DMS153 (cell line): ENCODE measurements at places on chromosomes 5 and 9.

DNA sequence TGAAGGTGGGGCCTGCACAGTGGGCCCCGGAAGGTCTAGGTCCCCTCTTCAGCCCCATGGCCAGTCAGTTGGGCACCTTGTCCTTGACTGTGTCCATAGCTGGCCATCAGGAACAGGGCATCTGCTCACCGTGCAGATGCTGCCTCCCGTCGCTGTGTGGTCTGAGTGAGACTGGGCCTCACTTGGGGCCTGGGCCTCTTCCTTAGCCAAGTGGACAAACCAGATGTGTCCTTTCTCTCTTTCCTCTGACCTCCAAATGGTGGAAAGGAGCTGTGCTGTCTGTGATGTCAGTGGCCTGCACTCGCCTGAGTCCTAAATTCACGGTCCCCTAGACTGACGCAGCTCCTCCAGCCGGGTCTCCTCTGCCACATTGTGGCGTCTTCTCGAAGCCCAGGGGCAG is 114.5 kb downstream of the COL5A1 start:
- no peak for DNase-seq

DNA sequence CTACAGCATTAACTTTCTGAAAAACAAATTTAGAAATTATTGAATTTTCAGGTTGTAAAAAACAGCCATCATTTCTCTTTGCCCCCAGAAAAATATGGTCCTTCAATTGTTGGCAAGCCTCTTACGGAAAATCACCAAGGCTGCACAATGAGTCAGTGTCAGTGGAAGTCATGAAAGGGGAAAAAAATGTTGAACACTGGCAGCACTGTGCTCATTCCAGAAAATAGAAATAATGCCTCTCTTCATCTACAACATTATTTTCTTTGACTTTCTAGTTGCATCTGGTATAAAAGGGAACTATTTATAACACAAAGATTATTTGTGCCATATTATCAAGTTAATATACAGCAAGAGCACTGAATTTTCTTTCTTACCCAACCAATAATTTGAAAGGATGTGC is 26.7 kb upstream of the STK32A start:
- no peak for DNase-seq

GRCh38 chr9:125784286-125785049 is 37.3 kb downstream of the PBX3 start:
- no peak for DNase-seq

DNA sequence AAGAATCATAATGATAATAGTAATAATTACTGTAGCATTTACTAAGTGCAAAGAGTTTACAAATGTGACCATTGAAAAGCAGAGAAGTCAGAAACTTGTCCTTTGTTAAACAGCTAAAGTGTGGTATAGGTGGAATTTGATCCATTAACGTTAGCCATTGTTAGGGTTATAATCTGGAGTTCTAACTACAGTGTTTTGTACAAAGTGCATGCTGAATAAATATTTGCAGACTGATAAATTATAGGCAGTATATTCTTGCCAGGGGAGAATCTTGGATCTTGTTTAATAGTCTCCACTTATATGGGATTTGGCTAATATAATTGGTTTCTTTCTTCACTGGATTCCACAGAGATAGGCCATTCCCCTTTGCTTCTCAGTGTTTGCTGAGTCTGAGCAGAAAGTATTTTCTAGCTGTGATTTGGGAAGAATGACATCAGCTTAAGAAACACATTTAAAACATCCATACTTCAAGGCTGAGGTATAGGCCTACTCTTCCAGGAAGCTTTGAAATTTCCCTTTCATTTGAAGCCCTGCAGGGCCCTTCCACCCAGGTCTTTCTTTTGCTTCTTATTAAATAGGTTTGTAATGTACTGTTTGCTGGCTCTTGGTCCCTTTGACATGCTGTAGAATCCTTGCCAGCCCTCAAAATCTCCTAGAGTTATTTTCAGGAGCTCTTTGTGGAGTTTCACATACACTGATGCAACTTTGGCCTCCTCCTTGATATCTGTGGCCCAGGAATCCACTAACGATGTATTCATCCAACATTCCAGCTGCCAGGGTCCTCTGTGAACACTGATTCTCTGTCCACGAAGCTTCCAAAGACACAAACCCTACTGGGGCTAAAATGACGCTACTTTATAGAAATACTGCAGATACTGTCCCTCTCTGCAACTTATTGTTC is 51.4 kb downstream of the ATP10B start:
- no peak for DNase-seq

- no peak for DNase-seq
These were observed 4.8 kb downstream of the S100Z start for GRCh38 chr5:76854644-76855043.

- DNase-seq = no peak
These were observed 716.5 kb upstream of the C9orf72 start for GRCh38 chr9:28289746-28290145.

- peak; percentile 97 for DNase-seq
These were observed 8.2 kb downstream of the PHF19 start for GRCh38 chr9:120868676-120869359.

DNA sequence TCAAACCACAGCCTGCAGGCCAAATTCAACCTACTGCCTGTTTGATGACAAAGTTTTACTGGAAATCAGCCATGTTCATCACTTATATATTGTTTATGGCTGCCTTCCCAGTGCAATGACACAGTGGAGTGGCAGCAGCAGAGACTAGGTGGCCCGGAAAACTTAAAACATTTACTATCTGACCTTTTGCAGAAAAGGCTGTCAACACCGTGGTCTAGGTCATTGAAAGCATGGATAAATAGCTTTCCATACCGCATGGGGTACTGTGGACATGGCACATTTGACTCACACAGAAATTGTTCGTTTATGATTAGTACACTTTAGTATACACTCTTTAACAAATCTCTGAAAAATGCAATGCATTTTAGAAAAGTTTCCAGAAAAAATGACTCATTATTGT is 298.3 kb upstream of the EFNA5 start:
- no peak for DNase-seq

DNA sequence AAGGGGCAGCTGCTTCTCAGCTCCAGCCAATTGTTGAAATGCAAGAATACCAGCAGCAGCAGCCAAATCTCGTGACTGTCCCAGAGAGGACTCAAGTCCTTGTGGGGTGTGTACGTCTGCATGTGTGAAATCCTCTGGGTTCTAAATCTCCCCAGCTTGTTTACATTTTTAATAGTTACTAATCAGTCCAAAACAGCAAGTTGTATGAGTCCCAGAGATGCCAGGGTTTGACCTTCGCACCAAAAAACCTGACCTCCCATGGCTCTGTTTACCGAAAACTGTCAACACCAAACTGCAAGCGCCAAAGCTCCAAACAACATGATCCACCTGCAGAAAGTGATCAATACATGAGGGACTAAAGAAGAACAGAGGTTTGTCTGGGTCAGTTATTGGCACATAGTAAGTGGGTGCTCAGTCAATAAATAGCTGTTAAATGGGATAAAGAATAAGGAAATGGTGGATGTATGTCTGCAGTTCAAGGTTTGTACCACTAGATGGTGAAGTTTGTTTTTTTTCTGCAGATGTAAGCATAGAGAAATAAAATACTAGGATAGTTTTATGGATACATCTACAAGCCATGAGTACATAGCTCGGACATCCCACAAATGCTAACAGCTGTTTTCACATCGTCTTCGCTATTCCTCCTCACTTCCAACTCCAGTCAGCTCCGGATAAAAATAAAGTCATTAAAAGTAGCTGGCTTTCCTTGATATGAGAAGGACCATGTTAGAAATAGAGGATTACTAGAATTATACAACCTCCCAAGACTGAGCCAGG is 85.3 kb upstream of the ADRB2 start:
- peak; percentile 3 for DNase-seq

- DNase-seq = no peak
These were observed 10.9 kb upstream of the JMY start for GRCh38 chr5:79225026-79225425.

DNA sequence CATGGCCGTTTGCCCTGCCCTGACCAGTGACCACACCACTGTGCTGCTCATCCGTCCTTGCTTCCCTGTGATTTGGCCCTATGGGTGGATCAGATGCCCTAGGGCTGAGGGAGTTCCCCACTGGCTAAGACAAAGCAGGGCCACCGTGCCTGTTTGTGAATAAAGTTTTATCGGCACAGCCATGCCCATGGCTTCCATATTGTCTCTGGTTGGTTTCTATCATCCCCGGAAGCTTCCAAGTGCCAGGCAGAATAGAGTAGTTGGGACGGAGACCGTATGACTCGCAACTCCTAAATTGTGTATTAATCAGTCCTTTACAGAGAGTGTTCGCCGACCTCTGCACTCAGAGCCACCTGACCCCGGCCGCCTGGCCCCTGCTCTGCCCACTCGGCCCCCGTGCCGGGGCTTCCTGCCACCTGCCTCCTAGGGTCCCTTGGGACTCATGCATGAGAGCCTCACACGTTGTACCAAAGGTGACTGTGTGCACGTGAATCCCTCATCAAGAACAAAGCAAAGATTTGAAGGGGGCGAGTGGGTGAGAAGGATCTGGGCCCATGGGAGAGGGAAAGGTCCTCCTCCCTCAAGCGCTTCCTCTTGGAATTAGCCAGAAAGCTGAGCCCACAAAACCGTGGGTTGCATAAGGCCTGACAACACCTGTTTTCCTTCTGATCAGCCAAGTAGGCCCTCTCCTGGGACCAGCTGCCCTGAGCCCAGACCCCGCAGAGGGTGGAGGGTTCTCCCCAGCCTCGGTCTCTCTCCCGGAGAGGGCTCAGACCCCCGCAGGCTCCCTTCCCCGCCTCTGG is 11.7 kb upstream of the FCN2 start:
- DNase-seq = no peak

GRCh38 chr5:178791976-178792375 is 61.5 kb upstream of the ZNF354A start:
- DNase-seq = no peak

DNA sequence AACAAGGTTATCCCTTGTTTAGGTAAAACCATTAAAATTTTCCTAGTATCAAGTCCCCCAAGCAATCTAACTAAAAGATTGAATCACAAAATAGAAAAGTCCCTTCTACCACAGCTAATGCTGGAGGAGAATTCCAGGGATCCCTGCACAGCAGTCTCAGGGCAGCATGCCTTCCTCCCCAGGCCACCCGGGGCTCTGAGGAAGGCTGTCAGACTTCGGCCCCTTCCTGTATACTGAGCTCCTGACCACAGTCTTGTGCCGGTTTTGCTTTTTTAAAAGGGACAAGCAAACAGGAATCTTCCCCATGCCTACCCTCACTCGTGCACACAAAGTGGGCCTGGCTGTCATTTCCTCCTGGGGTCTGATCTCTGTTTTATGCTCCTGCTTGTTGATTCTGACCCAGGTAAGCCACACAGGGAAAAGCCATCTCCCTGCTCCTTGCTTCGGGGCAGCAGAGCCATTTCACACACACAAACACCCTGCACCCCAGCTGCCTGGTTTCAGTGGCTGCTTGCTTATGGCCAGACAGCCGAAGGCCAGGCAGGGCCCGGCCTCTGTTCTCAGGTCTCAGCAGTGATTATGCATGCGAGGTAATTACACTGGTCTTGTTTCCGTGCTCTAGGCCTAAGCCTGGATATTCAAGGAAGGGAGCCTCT is 211.9 kb downstream of the NXNL2 start:
- no peak for DNase-seq

- no peak for DNase-seq
These were observed 548.8 kb downstream of the CTNND2 start for GRCh38 chr5:11355491-11355890.

DNA sequence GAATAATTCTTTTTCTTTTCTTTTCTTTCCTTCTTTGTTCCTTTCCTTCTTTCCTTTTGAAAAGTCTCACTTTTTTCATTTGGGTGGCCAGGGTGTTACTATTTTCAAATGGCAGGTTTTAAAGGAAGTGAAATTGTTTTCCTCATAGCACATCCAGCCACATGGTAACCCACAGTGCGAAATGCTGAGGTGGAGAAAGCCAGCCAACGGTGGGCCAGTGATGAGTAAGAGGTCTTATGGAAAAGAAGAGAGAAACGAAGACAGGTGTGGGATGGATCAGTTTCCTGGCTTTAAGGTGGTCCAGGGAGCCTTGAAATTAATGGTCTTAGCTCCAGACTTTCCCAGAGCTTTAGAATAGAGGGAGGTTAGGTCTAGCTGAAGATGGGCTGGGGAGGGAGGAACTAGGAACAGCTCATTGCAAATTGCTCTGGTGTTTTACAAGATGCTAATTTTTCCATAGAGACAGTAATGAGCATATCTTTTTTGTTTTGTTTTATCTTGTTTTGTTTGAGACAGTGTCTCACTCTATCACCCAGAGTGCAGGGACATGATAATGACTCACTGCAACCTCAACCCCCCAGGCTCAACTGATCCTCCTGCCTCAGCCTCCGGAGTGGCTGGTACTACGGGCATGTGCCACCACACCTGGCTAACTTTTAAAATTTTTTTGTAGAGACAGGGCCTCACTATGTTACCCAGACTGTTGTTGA is 17.8 kb downstream of the ITK start:
- no peak for DNase-seq

GRCh38 chr5:22649074-22649473 is 204.1 kb downstream of the CDH12 start:
- DNase-seq = no peak

DNA sequence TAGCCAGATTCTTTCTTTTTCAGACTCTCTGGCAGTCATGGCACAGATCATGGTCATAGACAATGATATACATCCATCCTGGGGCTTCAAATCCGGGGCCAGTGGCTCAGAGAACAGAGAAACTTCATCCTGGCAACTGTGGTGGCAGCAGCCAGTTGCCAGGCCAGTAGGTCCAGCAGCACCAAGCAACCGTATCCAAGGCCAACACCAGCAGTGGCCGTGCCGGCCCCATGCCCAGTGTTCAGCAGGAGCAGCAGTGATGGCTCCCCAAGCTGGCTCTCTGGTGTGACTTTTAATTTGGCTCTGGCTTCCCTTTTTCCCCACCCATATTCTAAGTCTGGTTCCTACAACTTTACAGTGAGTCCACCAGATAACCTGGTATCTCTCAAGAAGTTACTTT is 300.5 kb downstream of the DEPDC1B start:
- DNase-seq = no peak

DNA sequence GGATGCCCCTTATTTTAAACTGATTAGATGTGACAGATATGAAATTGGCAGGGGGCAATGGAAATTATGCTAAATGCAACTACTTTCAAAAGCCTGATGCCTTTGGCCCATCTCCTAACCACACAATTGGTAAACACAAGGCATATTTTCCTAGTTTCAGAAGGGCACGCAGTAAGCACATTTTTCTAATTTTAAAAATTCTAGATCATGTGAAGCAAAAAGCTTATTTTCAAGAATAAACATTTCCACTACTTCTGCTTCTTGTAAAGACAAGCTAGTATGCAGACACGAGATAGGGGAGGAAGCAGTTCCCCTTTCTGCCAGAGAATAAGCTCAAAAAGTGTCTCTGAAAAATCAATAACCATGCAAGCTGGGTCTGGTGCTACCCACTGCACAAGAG is 67.7 kb downstream of the ABCA1 start:
- no peak for DNase-seq

DNA sequence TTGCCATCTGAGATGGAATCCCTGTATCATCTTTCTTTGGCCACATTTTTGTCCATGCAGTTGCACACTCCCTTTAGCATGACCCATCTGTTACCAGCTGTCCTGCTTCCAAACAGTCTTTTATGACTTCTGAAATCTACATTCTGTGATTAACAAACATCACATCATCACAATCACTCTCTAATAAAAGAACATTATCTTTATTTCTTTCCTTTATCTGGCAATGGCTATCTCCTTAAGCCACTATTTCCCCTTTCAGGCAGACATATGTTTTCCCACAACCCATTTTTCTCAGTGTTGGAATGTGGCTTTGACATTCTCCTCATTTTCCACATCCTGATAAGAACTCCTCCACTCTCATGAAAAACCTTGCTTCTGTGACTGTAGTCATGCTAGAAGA is 141.0 kb downstream of the ST8SIA4 start:
- DNase-seq = no peak
